Tibial nerve (tissue), 4 donors: ENCODE measurements at places on chromosomes 6 and 20.

DNA sequence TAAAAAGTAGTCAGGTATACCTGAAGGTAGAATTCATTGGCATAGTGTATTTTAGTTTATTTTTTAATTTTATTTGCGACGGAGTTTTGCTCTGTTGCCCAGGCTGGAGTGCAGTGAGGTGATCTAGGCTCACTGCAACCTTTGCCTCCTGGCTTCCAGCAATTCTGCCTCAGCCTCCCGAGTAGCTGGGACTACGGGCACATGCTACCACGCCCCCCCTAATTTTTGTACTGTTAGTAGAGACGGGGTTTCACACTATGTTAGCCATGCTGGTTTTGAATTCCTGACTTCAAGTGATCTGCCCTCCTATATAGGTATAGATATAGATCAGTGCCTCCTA is 102.8 kb upstream of the PRSS16 start:
- no peak for DNase-seq

GRCh38 chr6:37324131-37325033 is 29.4 kb upstream of the RNF8 start:
- no peak for DNase-seq

DNA sequence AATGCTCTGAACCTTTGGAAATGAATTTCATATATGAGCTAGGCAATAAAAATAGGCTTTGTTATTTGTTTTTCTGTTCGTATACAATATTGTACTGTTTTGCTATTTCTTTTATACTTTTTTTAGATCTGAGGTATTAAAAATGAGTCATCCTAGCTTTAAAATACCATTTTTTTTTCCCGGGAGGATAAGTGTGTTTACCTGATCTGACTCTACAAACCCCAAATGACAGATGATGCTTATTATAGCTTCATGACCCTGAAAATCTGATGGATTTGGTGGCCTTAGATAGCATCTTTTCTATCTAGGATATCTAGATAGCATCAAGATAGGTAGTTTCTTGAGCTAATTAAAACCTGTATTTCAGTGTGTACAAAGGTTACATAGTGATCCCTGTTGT is 206.4 kb downstream of the DTNBP1 start:
- DNase-seq: no peak

- DNase-seq: no peak
These were observed 480.2 kb upstream of the CHD6 start for GRCh38 chr20:42098418-42098817.

DNA sequence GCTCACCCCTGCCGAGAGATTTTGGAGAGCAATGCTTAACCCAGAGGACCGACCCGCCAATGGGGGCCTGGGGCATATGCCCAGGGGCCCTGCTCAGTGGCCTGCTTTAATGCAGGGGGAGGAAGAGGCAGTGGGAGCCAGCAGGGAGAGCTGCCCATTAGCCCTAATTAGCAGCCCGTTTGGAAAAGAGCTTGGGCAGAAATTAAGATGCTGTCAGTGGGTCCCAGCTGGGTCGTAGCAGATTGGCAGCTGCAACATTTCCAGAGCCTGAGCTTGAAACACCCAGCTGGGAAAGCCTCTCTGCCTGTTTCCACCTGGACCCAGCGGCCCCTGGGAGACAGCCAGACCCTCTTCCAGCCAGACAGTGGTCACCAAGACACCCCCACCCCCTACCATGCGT is 39.5 kb downstream of the CD40 start:
- DNase-seq: no peak

DNA sequence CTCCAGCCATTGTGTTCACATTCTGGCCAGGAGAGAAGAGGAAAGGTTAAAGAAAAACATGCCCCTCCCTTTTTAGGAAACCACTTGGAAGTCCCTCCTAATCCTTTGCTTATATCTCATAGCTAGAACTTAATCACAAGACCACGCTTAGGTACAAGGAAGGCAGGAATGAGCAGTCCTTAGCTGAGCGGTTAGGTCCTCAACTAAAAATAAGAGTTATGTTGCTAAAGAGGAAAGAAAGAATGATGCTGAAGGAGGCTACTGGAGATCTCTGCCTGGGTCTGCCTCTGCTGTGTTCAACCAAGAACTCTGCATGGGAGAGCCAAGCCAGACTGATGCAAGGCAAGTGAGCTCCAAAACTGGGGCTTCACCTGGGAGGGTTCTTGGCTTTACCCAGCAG is 11.6 kb upstream of the ARFGEF2 start:
- no peak for DNase-seq

DNA sequence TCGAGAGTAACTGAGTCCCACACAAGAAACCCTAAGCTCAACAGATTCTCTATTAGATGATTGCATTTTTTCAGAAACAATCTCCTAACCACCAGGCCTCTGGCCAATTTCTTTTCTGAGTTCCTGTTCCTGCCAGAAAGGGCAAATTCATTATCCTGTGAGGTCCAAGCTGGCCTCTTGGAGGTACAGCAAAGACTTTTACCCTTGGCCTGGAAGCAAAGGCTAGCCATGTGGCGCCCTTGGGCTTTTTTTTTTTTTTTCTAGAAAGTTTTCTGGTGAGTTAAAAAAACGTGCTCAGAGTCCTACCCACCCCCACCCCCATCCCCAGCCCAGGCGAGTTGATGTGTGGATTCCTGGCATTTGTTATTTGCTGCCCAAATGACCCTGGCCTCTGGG is 59.0 kb upstream of the EEF1A1 start:
- DNase-seq: peak; percentile 55

GRCh38 chr20:1003920-1004697 is 2.0 kb upstream of the RSPO4 start:
- no peak for DNase-seq

GRCh38 chr6:116338943-116339342 is 31.8 kb upstream of the DSE start:
- DNase-seq: no peak

DNA sequence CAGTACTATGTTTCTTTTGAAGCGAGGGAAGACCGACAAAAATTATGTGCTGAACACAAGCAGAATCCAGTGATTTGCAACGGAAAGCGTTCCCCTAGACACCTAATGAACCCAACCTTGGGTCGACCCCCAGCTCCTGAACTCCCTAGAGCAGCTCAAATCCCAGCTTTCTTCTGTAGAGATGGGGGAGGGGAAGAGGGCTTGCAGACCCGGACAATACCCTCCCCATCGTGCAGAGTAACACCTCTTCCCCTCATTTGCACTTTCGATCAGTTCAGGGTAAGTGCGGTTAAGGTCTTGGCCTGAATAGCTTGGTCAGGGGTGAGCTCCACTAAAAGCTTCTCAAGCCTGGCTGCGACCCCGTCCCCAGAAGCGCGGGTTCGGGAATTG is 404 bp downstream of the CEP162 start:
- DNase-seq: no peak

GRCh38 chr6:15025446-15025845 is 220.4 kb upstream of the JARID2 start:
- DNase-seq: no peak

DNA sequence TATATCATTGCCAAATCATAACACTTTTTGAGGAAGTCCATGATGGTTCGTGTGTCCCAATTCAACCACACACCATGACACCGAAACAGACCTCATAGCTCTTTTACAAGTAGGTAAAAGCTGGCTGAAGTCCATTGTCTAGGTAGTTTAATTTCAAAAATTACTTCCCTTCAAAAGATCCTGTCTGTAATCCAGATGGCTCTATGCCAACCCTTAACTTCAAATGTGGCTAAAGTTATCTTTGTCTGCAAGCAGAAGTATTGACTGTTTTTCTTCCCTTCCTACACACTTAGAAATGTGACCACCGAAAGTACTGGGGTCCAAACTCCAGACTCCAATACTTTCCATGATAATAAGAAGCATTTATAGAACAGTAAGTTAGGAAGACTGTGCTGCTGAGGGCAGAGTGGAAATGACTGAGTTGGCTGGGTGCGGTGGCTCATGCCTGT is 8.3 kb upstream of the TIAM2 start:
- DNase-seq: no peak

DNA sequence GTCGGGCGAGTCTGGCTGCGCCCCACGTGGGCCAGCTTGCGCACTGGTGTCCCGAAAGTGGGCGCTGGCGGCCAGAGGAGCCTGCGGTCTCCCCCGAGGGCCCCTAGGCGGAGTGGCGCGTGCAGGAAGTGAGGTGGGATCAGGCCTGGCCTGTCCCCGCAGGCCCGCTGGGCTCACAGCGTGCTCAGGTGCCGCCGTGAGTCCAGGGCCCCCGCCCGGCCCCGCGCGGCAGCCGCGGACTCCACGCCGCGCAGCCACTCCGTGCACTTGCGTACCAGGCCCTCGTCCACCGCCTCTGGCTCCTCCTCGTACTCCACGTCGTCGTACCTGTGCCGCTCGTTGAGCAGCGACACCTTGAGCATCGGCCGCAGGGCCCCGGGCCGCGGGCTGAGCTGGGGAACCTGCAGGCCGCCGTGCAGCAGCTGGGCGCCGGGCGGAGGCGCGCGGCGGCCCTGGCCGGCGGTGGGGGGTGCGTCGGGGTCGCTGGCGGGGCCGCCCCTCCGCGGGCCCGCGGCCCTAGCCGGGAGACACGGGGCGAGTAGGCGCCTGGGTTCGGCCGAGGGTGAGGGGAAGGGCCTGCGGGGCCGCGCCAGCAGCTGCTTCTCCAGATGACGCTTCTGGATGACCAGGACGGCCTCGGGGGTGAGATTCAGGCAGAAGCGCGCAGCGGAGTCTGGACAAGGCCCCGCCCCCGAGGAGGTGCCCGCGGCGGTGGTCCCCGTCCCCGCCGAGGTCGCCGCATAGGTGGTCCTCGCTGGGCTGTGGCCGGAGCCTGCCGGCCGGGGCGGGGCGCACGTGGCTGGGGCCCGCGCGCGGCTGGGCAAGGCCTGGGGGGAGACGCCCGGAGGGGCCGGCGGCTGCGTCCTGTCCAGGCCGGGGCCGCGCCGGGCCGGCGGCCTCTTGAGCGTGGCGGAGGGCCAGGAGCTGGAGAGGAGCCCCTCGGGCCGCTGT is 835 bp downstream of the PRR18 start:
- no peak for DNase-seq

GRCh38 chr20:50215101-50215690 is 24.6 kb downstream of the CEBPB start:
- no peak for DNase-seq

DNA sequence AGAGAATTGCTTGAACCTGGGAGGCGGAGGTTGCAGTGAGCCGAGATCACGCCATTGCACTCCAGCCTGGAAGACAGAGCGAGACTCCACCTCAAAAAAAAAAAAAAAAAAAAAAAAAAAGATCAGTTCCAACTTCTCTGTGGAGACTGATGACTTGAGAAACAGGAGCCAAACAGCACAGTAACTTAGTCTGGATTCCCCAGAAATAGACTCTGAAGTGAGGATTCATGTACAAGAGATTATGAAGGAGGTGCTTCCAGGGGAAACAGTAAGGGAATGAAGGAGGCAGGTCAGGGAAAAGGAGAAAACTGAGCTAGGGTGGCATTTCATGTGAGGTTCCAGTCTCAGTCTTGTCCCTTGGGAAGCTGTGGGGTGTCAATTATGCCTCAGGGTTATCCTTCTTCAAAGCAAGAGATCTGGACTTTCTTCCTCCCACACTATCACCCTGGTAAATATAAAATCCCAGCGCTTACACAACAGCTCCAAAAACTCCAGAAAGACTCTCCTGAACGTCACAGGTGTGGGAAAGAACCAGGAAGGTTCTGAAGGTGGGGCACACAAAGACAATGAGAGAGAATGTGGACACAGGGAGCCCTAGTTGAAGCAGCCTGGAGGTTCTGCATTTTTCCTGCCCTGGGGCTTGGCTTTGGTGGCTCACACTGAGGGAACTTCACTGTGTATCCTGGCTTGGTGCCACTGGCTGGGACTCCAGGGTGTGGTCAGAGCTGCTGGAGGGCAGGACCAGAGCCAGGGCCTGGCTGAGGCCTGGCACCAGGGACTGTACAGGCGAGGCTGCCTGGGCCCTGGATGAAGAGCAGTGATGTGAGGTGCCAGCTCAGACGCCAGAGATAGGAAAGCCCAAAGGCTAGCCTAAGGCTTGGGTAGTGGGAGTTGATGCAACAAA is 46.8 kb downstream of the PCNA start:
- DNase-seq: peak; percentile 83

GRCh38 chr20:58480551-58481336 is 34.5 kb downstream of the APCDD1L start:
- no peak for DNase-seq

DNA sequence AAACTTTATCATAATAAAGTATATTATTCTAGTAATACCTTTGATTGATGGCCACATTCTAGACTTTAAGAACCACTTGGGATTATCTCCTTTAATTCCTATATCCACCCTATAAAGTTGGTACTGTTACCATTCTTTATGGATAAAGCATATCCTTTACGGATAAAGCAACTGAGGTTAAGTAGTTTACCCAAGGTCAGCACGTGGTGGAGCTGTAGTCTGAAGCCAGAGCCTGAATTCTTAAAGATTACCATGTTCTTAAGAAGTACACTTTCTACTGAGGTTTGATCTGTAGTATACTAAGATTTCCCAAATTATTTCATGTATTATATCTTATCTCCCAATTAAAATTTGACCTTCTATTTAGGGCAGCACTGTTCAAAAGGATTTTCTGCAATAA is 3.0 kb upstream of the NCOA7 start:
- DNase-seq: no peak

- DNase-seq: no peak
These were observed 19.3 kb downstream of the SULF2 start for GRCh38 chr20:47765691-47766594.

DNA sequence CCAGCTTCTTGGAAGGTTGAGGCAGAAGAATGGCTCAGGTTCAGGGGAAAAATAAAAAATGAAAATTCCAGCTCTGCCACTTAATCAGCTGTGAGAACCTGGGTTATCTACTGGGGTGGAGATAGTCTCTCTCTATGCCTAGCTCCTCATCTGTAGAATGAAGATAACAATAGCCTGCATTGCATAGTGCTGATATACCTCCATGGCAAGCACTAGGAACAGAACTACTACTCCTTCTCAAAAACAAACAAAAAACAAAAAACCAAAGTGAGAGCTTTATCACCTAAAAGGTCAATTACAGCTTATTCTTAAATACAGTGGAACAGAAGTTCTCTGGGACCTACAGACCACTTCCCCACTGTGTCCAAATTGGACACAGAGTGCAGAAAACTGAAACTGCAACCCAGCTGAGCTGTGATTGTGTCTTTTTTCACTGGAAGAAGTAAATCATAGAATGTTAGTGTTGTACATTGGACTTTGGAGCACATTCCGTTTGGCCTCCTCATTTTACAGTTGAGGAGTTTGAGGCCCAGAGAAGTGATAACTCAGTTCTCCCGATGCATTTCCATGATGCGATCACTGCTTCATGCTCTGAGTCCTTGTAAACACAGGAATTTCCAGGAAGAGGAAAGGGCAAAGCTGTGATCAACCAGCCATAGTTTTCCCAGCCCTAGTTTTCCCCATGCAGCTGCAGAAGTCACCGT is 23.3 kb downstream of the MTFR2 start:
- DNase-seq: no peak

GRCh38 chr20:58661598-58662473 is 10.8 kb downstream of the STX16 start:
- no peak for DNase-seq

DNA sequence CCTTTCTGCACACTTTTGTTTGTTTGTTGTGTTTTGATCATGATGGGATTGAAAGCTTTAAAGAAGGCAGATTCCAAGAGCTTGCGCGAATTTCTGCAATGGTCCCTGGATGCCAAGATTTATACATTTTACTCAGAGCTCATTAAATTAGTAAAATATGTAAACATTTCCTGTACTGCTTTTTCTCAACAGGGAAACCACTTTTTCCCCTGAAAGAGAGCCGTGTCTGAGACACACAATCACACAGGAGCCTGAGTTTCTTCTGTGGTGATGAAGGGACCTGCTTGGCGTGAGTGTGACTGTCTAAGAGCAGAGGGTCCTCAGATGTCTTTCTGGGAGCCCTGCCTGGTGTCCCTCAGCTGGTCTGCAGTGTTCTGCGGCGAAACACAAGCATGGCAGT is 12.1 kb upstream of the TAGAP start:
- no peak for DNase-seq

- no peak for DNase-seq
These were observed 89.4 kb downstream of the ECT2L start for GRCh38 chr6:138885156-138885819.
